ENCODE measurements at places on chromosomes 5 and 9. TPM values are rescaled to one million over a fixed set of nuclear protein-coding genes. Genes with fewer than 3 reads are reported as not detected.

The RARS1 gene
- 84.0 TPM for total RNA-seq

The IRGM gene
- 2.6 TPM for total RNA-seq

DNA sequence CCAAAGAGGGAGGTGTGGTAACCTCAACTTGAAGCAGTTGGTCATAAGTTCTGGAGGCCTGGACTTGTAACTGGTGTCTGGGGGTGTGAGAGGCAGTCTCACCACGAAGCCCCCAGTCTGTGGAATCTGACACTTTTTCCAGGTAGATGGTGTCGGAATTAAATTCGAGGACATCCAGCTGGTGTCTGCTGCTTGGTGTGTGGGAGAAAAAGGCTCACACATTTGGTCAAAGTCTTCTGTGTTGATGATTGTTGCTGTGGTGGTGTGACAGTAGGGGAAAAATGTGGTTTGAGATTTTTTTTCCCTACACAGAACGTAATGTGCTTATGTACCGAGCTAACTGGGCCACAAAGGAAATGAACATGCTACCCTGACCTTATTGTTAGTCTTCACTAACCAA is 251.9 kb downstream of the MAT2B start:
- no peaks in the 10 kb centered on the region for H3K4me1 ChIP-seq
- no peak overlapping the region for H3K4me3 ChIP-seq
- peaks cover 3% of the 10 kb centered on the region for H3K27me3 ChIP-seq
- H3K27ac ChIP-seq: no peak overlapping the region

GRCh38 chr5:65981548-65981947 is 55.2 kb downstream of the ERBIN start:
- no peak overlapping the region for H3K27ac ChIP-seq
- DNase-seq: no peak
- no peaks in the 10 kb centered on the region for H3K27me3 ChIP-seq
- no peak overlapping the region for H3K4me3 ChIP-seq
- peaks cover 61% of the 10 kb centered on the region for H3K4me1 ChIP-seq

DNA sequence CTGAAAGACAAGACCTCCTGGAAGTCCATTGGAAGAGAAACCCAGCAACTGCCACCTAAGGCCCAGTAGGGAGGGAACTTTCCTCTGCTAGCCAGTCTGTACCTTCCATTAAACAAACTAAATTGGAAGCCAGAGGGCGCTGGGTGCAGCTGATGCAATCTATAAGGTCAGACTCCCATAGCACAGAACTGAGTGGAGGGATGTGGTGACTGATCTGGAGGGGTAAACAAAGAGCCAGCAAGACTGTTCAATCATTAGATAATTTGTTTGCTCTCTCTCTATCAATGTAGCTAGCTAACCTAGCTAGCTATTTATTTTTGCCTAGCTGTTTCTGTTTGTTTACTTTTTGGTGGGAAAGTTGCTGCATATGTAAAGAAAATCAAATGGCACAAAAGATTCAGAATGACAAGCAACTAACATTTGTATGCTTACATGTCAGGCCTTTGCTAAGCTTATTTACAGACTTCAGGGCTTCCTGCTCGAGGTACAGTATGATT is 291.8 kb upstream of the DAB2 start:
- H3K4me1 ChIP-seq: no peaks in the 10 kb centered on the region
- H3K27ac ChIP-seq: no peak overlapping the region
- no peaks in the 10 kb centered on the region for H3K36me3 ChIP-seq
- no peak overlapping the region for H3K4me3 ChIP-seq

DNA sequence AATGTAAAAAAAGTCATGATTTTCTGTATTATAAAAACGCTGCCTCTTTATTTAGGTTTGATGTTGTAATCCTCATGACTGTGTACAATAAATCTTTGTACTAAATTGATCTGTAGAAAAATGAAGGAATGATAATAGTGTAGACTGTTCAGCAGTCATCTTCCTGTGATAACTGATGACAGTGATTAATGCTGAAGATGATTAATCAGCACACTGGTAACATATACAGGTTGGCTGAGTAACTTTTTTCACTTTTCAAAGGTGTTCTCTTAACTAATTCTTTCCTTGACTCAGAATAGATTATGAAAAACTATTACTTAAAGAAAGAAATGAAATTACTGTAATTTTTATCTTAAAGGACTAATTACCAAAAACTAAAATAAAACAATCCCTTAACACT is 122.5 kb downstream of the RFX3 start:
- no peaks in the 10 kb centered on the region for H3K27me3 ChIP-seq
- H3K27ac ChIP-seq: no peak overlapping the region
- H3K4me3 ChIP-seq: no peak overlapping the region
- H3K4me1 ChIP-seq: peaks cover 35% of the 10 kb centered on the region
- no peaks in the 10 kb centered on the region for H3K36me3 ChIP-seq

DNA sequence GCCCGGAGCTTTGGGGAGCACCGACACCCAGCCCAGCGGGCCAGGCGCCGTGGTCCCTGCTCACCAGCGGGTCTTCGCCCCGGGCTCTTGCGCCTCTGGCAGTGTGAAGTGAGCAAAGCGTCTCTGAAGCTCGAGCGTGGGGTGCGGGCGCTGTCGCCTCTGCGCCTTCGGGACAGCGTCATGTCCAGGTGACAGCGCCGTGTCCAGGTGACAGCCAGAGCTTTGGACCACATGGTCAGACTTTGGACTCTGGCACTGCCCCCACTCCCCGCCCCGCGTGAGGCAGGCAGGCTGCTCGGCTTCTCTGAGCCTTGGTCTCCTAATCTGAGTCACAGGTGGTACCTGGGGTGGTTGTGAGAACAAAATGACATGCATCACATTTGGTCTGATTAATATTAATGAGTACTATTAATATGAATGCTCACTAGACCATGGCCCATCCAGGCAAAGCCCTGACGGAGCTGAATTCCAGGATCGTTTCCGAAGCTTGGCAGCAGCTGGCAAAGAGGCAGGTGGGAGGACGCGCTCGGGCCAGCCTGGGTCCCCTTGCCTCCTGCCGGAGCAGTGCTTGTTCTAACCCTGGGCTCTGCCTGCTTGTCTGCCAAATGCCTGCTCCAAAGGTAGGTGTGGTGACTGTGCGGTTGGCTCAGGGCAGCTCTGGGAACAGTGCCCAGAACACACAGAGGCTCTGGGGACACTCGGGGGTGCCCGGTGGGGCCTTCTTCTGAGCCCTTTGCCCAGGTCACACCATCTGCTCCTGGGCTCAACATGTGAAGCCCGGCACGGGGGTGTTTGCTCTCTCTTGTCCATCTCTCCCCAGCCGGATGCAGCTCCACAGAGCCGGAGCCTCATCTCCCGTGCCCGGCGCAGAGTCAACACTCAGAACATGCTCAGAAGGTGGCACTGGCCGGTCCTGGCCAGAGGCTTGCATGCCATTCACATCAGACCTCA is 157.1 kb downstream of the OLFM1 start:
- no peaks in the 10 kb centered on the region for H3K4me1 ChIP-seq
- H3K27me3 ChIP-seq: peaks cover 7% of the 10 kb centered on the region
- H3K4me3 ChIP-seq: no peak overlapping the region
- no peak for DNase-seq
- H3K36me3 ChIP-seq: no peaks in the 10 kb centered on the region
